Activated CD4-positive, alpha-beta T cell treated with anti-CD3 and anti-CD28 coated beads for 48 hours (primary cell): ENCODE measurements at places on chromosomes 16 and 17.
A peak's percentile ranks its signal among the peaks of the same experiment; 100 is the strongest.

DNA sequence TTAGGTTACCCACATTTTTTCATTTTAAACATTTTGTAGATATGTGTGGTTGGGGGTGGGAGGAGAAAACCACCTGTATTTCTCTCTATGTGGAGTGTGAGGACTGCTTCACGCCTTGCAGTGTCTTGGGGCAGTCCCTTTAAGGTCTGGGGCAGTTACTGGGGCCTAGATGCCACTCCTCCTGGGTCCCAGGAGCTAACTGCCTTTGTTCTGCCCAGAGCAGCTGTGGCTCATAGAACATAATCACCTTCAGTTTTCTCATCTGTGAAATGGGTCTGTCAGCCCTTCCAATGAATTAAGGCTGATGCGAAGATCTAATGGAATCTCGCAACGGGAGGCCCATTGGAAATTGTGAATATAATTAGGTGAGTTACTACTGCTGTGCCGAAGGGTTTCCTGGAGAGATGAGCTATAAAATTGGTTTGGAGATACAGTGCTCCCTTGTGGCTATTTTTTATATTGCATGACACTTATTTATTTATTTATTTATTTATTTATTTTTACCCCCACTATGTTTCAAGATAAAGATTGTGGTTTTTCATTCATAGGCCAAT lies 22.9 kb downstream of the DHRS7C start:
- DNase-seq: no peak

GRCh38 chr16:84839054-84839453 lies 19.3 kb downstream of the CRISPLD2 start:
- no peak for DNase-seq

DNA sequence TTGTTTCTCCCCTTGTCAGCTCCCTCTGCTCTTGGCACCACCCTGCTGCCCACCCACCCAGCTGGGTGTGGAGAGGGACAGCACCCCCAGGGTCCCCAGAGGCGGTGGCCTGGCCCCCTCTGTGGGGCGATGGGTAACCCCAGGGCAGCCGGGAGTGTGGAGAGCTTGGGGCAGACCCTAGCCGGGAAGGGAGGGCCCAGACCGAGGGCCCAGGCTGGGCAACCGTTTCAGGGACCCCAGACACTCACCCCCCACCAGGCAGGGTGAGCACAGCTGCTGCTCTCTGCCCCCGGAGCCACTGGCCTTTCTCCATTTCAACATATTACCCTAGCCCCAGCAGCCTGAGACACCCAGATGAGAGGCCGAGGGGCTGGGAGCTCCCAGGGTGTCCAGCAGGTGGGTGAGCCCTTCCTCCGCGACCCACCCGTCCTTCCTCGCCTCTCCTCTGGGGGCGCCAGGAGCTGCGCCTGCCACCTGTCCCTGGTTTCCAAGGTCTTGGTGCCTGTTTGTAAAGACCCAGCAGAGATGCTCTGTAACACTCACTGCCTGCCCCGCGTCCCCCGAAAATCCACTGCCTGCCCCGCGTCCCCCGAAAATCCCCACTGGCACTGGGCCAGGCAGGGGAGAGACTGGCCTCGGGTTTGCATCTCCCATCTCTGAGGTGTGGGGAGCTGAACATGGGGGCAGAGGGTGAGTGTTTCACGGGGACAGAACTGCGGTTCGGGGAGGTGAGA lies 45.4 kb downstream of the BAHCC1 start:
- peak; percentile 49 for DNase-seq

DNA sequence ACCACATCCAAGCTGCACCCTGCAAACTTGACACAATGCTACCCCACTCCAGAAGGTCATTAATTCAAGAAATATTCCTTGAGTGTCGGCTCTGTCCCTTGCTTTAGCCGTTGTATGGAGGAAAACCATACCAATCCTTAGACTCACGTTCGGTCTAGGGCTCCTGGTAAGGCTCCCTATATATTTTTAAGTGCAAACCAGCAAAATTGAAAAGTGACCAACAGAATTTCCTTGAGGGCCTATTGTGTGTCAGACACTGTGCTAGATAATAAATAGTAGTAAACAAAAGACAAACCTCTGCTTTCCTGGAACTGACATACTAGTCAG lies 390 bp upstream of the BBS2 start:
- no peak for DNase-seq

DNA sequence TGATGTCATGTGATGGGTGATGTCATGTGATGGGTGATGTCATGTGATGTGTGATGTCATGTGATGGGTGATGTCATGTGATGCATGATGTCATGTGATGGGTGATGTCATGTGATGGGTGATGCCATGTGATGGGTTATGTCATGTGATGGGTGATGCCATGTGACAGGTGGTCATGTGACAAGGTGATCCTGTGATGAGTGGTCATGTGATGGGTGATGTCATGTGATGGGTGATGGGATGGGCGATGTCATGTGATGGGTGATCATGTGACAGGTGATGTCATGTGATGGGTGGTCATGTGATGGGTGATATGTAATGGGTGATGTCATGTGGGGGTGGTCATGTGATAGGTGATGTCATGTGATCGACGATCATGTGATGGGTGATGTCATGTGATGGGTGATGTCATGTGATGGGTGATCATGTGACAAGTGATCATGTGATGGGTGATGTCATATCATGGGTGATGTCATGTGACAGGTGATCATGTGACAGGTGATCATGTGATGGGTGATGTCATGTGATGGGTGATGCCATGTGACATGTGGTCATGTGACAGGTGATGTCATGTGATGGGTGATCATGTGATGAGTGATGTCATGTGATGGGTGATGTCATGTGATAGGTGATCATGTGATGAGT lies 17.2 kb downstream of the CD300LB start:
- DNase-seq: peak; percentile 65

GRCh38 chr17:73191443-73192205 lies 1.2 kb upstream of the COG1 start:
- peak; percentile 78 for DNase-seq

DNA sequence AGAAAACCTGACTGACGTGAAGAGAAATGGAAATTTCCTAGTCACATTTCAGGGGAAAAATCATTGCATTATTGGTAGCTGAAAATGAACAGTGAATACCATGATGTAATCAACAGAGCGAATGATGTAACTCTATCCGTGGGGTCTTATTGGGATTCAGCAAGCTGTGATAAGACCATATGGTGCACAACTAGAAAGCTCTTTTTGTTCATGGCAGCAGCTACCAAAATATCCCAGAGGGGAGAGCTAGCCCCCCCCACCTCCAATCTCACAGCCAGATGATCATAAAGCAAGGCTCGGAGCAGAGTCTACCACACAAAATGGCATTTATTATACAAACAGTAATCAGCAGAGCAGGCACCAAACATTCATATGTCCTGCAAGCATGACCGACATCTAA lies 22.2 kb upstream of the DNAH17 start:
- no peak for DNase-seq

DNA sequence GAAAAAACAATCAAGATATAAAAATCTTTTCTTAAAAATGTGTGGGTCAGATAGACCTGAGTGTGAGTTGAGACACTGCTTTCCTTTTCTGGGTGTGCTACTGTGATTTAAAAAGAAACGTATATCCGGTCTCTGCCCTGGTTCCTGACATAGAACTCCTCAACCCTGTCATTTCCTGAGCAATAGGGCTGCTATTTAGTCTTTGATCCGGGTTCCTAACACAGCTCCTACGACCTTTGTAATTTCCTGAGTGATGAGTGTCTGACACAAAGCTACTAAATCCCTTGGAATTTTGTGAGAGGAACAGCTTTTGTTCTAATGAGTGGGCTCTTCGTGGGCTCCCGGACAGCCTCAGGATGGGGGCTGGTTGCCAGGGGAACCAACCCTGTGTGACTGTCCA lies 93.9 kb upstream of the FA2H start:
- DNase-seq: no peak

DNA sequence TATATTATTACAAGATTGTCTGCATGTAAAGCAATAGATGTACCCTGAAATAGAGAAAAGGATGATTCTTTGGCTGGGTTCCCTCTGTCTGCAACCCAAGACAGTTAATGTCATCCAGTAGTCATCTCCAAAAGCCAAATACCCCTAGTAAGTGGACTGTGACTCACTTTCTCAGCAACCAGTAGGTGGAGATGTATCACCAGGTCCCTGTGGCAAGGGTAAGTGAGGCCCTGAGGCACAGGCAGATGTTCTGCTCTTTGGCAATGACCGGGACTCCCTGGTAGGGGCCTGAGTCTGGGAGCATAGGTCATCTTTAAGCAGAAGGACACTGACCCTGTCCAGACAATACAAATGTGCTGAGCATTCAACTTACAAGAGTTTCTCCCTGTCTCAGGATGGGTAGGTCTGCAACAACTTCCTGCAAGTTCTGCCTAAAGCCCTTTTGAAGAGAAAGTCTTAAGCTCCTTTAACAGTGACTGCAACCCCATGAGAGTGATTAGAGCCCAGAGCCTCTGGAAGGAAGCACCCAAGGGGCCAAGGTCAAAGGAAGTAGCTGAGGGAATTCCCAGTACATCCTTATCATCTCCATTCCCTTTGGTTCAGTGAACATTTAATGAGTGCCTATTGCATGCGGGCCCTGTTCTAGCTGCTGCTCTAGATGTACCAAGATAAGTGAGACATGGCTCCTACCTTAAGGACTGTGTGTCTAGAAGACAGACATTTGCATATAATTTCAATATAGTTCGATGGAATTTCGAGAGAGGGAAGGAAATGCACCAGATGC lies 31.9 kb downstream of the PMP22 start:
- peak; percentile 30 for DNase-seq

DNA sequence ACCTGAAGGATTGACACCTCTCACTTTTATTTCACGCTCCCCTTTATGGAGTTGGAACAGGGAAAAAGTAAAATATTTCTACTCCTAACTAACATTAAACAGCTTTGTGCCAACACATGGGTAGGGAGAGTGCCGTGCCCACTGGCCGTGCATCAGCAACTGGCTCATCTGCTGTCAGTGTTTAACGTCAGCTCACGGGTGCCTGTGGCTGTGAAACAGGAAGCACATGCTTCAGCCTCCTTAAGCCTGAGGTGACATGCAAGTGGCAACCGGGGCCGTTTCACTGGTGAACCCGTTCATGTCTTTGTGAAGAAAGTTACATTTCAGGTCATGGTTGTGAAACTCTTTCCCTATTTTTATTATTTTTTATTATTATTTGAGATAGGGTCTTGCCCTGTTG lies 3.2 kb downstream of the SPG7 start:
- no peak for DNase-seq

DNA sequence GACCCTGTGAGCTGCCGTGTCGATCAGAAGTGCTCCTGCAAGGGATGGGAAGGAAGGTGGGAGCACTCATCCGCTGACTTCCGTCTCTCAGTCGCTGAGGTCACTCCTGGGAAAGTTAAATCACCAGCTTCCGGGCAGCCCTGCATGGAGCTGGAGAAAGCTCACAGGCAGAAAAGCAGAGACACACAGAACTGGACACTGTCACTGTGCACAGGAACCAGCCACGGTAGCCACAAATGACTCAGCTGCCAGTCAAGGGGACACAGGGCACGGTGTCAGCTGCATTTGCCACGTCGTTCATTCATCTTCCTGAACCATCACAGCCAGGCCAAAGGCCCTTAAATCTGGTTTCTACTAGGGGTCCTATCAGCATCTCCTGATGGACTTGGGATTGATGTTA lies 226.4 kb upstream of the PSMD7 start:
- no peak for DNase-seq

GRCh38 chr16:4345836-4346781 lies 5.0 kb downstream of the PAM16 start:
- DNase-seq: no peak

DNA sequence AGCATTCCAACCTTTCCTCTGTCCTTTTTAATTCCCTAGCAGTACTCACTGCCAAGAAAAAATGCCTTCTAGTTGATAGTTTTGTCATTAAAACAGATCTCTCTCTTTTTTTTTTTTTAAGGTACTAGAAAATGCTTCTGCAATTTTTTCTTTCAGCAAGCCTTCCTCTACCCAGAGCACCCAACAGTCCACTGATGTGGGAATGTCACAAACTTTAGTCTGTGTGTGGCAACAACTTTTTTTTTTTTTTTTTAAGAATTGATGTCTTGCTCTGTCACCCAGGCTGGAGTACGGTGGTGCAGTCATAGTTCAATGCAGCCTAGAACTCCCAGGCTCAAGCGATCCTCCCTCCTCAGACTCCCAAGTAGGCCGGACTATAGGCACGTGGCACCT lies 34.7 kb downstream of the CDRT15 start:
- DNase-seq: no peak
